ENCODE measurements at places on chromosomes 16 and 17. TPM values are rescaled to one million over a fixed set of nuclear protein-coding genes. Genes with fewer than 3 reads are reported as not detected.

The ACE gene
- 6.6 TPM for total RNA-seq

The GPR179 gene
- total RNA-seq = not detected

The DCTN5 gene
- total RNA-seq = 44.7 TPM

The SLC16A6 gene
- total RNA-seq = 0.51 TPM

The PSME3IP1 gene
- total RNA-seq = 85.7 TPM

The EME1 gene
- not detected for total RNA-seq

The SOST gene
- total RNA-seq = 34.3 TPM

The ADAP2 gene
- 44.6 TPM for total RNA-seq

The IL32 gene
- 30.2 TPM for total RNA-seq

The TUBG2 gene
- total RNA-seq = 23.4 TPM

The OR4D1 gene
- not detected for total RNA-seq

The KRT20 gene
- total RNA-seq = not detected

The SLC12A3 gene
- not detected for total RNA-seq

The KRT31 gene
- not detected for total RNA-seq

All from aorta (tissue), 5 donors.